ENCODE measurements at places on chromosomes 13 and 19.

DNA sequence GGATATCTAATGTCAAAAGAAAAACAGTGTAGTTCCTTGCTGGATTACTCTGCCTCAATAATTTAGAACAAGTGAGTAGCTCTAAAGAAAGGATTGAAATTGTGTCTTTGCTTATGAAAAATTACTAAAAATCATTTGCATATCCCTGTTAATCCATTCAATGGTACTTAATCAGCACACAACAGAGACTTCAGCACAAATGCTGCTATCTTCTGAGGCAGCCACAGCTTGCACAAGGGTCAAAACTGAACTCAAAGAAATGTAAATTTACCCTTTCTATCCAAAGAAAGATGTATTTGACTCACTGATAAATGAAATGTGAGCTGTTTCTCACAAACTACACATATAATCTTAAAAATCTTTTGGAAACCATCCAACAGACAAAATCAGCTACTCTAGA is 116.2 kb downstream of the LHFPL6 start:
- DNase-seq = no peak

GRCh38 chr19:51272183-51272810 is 21.4 kb downstream of the SIGLECL1 start:
- no peak for DNase-seq

DNA sequence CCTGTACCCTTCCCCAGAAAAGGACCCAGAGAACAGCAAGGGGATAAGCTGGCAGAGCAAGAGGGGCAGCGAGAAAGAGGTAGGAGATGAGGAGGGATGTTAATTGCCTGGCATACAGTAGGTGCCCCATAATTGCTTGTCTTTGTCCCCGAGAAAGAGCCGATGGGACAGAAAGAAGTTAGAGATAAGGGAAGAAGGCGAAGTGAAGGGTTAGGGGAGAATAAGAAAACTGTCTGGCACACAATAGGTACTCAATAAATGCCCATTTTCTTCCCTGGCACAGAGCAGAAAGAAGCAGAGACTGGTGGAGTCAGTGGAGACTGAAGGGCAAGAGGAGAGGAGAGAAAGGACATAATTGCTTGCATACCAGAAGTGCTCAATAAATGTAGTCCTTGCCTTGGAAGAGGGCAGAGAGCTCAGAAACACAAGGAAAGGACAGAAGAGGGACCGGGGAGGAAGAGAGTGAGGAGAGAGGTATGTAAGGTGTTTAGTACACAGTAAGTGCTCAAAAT is 15.9 kb downstream of the JOSD2 start:
- no peak for DNase-seq

DNA sequence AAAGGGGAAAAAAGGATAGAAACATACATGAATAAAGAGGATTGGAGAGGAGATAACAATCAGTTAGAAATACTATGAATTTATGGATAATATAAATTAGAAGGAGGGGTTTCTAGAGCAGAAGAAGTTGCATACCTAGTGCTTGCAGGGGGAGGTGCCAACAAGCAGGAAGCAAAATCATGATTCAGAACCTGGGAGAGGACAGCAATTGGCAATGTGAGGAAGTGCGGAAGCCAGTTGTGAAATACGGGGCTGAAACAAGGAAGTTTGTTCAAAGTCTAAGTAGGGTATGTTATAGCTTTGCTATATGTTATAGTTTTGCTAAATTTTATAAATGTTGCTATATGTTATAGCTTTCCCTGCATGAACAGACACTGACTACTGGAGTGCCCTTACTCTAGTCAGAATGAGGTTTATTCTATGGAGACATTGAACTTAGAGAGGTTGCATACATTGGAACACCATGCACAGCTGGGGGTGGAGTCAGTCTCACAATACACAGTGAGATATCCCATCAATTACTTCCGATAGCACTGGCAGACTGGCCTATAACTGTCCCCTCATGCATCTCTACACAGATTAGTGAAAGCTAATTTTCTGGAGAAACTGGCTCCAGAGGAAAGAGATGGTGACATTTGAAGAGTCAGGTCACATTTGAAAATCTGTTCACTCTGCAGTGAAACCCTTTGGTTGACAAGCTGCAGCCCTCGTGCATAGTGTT is 92.1 kb downstream of the GPC6 start:
- DNase-seq = no peak

DNA sequence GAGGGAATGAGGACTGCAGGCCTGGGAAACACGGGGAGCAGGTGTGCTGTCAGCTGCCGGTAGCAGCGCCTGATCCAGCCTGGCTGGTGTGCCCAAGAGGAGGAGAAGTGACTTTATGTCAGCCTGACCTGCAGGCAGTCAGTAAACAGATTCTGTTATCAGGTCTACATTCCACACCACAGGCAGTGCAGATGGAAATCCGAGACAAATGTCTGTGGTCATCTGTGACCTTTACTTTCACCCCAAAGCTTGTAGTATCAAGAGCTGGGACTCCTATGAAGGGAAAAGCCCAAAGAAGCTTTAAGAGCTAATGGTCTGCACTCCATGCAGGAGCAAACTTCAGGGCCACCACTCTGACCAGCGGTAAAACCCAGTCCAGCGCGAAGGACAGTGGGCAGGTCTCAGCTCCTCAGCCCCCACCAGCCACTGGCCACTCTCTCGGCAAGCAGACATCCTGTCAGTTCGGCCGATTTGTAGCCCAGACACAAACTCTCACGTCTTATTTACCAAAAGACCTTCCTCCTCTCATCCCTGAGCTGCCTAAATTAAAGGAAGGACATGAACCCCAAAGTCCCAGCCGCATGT is 7.7 kb downstream of the EPS15L1 start:
- DNase-seq = no peak

DNA sequence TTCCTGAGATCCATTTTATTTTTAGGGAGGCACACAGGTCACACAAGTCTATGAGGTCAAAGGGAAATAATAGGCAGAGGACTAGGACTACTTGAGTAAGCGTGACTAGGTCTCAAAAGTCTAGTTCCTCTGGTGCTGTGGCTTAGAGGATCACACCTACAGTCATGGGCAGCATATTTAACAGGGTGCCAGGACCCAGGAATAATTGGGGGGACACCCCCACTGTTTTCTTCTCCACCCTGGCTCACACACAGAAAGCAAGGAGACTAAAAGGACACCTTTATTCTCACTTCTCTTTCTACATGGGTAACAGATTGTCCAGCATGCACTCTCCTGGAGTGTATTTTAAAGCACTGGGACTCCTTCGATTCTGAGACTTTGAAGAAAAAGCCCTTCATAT is 26.2 kb downstream of the OXGR1 start:
- DNase-seq = no peak

DNA sequence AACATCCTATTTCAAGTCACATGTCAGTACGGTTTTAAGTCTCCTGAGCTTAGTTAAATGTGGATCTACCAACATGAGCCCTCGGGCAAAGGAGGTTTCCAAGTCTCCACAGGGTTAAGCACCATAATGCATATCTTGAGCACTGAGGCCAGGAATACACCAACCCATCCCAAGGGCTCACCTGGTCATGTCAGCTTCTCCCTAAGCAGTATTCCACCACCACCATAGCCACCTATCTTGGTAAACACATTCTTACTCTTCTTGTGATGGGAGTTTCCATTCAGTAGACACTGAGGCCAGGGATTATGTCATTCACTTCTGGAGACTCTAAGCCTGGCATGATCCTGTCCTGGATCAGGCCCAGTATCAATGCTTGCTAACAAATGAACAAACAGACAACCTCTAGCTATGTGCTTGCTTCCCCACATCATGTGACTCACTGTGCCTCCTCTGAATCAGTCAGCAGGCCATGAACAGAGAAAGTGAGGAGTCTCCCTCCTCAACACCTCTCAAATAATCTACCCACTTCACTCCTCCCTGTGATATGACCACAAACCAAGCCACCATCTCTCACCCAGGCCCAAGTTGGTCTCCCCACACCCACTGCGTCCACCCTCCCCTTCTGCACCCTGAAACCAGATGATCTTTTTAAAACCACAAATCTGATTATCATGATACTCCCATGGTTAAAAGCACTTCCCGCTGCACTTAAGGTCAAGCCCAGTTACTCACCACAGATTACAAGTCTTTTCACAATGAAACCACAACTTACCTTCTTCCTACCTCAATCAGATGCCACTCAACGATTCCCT is 5.8 kb downstream of the PEG3 start:
- no peak for DNase-seq

Data from cerebellum (tissue), 4 donors.